ENCODE measurements at places on chromosomes 1 and 21.

DNA sequence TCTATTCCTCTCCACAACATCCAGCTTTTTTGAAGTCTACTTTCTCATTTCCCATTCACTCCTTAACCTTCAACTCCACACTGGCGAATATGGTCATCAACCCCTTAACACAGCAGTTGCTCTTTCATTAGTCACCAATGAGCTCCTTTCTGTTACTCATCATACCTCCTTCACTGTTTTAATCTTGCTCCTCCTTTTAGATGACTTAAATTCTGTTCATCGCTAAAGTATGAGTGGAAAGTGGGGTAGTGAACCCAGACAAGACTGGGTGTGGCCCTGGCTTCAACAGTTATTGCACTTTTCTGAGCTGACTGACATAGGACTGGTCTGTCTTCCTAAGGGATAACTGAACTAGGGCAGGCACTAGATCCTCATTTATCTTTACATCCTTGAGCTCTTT is 51.3 kb downstream of the AKT3 start:
- DNase-seq = no peak

DNA sequence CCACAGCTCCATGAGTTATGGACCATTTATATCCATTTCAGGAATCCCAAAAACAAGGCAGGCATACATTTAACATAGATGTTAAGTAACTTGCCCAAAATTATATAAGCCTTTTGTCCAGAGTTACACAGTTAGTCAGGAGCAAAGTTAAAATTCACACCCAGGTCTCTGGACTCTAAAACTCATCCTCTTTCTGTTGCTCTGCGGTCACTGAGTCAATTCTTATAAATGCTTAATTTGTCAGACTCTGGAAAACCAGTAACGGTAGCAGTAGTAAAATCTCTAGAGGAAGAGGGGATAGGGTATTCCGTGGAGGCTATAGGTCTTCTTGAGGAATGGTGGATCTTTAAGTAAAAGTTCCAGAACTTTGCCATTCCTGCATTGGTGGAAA is 223.6 kb upstream of the JUN start:
- no peak for DNase-seq

- no peak for DNase-seq
These were observed 30.1 kb downstream of the KCNA10 start for GRCh38 chr1:110488867-110489266.

DNA sequence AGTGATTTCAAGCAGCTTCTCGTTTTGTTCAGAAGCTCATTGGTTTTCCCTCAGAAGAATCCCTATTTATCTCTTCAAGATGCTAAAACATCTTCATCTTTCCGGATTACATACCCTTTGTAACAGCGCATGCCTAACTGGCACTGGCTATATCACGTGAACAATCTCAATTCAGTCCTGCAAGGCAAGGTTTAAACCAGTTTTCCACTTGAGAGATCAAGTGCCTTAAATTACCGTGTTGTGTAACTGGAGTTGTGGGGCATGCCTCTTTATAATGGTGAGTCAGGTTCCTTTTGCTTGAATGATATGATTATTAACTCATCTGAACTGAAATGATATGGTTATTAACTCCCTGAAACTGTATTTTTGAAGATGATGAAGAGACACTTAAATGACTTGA is 11.0 kb upstream of the ZFP69B start:
- DNase-seq = no peak

DNA sequence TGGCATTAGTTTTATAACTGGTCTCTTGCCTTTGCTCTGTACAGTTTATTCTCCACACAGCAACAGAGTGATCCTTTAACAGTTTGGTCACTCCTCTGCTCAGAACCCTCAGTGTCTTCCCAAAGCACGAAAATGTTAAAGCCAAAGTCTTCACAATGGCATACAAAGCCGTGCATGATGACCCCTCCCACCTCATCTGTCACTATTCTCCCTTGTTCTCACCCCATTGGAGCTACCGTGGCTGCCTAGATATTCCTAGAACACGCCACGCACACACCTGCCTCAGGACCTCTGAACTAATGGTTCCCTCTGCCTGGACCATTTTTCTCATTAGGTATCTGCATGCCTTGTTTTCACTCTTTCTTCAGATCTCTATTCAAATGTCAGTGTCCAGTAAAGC is 8.6 kb upstream of the SEMA4A start:
- DNase-seq = no peak

GRCh38 chr1:8527941-8528340 is 210.0 kb downstream of the SLC45A1 start:
- DNase-seq = no peak

GRCh38 chr1:63087966-63088365 is 234.4 kb upstream of the FOXD3 start:
- no peak for DNase-seq

DNA sequence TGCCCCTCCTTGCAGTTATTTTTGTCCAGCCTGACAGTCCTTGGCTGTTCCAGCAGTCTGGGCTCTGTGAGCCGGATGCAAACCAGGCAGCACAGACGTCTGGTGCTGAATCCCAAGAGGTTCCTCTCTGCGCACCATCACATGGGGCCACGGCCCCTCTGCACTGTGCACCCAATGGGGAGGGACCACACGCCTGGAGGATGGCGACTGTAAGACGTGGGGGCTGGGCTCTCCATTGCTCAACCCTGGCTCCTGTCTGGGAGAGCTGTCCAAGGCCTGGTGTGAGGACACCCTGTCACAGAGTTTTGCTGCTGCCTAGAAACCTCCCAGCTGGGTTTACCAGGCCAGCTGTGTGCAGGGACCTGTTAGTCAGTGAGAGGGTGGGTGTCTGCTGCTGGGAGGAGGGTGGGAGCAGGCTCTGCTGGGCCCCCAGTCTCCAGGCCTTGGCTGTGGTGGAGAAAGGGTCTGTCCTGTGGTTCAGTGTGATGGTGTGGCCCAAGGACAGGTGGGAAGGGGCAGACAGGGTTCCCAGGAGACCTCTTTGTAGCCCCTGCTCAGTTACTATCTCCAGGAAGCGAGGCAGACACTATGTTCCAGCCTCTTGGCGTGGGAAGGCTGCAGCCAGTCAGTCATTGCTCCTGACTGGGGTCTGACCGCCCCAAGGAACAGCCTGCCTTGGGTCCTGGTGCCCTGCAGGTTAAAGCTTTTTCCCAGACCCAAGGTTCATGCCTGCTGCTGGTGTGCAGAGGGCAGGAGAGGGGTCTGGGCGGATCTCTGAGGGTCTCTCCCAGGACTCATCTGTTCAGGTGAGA is 13.8 kb downstream of the HEYL start:
- no peak for DNase-seq

GRCh38 chr21:36576441-36576840 is 96.5 kb upstream of the CLDN14 start:
- no peak for DNase-seq

- DNase-seq = peak; percentile 70
These were observed 17.8 kb upstream of the MYCL start for GRCh38 chr1:39919545-39919944.

DNA sequence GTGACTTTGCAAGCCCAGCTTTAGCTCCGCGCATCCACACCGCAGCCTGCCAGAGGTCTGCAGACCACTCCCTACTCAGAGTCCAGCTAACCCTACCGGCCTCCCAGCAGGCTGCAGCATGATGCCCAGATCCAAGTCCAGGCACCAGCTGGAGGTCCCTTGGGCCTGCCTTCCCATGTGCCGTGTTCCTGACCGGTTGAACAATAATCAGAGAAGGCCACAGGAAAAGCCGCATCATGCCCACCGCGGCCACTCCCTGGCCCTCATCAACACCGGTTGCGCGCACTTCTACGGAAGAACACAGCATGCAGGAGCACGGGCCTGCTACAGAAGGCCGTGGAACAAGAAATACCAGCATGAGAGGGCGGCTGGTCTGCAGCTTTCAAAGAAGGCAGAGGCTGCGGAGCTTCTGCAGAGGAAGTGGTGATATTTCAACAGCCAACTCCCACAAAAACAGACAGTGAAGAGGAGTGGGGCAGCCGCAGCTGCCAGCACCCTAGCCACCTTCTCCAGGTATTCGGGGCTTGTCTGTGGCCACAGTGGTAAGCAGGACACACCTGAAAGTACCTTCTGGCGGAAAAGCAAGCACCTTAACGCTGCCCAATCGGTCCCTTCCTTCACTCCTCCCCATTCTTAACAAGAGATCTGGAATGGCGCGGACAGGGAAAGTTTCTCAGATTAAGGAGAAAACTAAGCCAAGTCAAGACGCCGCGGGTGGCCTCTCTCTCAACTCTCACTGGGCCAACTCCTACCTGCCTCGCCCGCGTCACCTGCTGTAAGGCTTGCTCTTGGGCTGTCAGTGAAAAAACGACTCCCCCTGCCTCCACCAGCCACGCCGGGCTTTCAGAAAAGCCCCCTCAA is 1.5 kb downstream of the PGBD5 start:
- DNase-seq = no peak

- DNase-seq = no peak
These were observed 165.7 kb upstream of the IRF2BP2 start for GRCh38 chr1:234775477-234776246.

GRCh38 chr21:44293551-44294231 is 6.2 kb upstream of the PFKL start:
- DNase-seq = no peak

- no peak for DNase-seq
These were observed 28.3 kb upstream of the RCSD1 start for GRCh38 chr1:167601442-167602383.

DNA sequence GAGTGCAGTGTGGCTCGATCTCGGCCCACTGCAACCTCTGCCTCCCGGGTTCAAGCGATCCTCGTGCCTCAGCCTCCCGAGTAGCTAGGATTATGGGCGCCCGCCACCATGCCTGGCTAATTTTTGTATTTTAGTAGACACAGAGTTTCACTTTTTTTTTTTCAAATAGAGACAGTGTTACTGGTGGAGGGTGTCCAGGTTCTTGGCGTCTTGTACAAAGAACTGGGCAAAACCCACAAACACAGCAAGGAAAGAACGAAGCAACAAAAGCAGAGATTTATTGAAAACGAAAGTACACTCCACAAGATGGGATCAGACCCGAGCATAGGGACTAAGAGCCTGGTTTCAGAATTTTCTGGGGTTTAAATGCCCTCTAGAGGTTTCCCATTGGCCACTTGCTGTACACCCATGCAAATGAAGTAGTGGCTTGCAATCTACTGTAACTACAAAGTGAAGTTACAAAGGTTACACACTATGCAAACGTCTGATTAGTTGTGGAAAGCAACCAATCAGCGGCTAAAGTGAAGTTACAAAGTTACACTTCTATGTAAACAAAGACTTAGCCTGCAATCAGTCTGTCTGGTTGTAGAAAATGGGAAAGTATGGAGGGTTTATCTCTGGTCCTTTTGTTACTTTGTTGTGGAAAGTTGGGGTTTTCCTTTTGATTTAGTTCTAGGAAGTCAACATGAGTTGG is 199.1 kb downstream of the DYRK1A start:
- no peak for DNase-seq

GRCh38 chr1:22855668-22856606 is 116.7 kb downstream of the LACTBL1 start:
- no peak for DNase-seq

DNA sequence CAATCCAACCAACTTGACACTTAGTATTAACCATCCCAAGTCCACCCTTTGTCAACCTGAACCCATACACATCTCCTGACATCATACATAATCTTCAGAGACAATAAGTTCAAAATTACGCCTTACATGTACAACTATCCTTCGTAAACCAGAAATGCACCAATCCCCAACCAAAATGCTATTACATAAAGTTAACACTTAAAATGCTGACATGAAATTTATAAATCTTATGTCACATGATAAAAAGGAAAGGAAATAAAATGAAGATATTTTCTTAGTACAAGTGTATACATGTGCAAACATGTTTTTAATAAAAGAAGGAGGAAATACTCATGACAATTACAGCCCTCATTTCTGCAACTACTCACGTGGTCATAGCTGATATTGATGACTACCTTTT is 95.0 kb downstream of the FCRL5 start:
- DNase-seq = no peak

DNA sequence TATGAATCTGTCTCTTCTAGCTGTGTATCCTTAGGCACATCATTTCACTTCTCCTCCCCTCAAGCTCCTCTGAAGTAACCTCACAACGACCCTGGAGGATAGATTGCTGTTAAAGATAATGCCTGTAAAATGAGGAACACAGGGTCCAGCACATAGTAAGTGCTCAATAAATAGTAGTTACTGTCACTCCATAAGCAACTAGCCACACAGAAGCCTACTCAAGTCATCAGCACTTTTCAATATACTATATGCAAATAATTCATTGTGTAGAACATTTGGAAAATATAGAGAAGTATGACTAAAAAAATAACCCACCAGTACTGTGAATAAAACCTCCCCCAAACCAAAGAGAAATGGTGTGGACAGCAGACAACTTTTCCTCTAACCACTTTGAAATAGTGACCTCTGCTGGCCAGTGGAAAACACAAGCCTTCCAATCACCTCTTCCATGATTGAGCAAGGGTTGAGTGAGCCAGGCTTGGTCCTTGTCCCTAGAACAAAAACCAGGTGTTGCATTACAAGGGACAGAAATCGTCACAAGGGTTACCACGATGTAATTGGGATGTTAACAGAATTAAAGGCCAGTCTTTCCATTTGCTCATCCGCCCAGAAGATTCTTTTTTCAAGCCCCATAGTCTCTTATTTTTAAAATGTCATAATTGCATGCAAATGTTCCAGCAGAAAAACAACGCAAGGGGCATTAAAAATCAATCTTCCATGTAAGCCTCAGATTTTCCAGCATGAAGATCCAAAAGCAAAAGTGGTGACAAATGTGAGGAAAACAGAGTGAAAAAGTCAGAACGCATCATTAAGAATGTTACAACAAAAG is 15.7 kb upstream of the GLIS1 start:
- DNase-seq = peak; percentile 46

DNA sequence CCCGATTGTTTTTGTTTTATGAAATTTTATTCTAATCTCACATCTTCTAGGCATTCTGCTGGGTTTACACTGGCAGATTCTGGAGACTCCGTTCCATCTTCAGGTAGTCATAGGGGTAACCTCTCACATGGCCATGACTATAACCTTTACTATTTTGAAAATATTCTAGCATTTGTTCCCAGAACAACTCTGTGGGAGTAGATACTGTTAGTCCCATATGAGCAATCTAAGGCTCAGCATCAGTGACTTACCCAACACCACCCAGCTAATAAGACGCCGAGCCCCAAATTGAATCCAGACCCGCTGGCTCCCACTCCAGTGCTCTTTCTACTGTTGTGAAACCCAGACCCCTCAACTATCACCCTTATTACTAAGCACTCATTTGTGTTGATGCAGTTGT is 9.8 kb downstream of the ADAMTS4 start:
- DNase-seq = no peak

GRCh38 chr1:26156285-26157038 is 2.4 kb upstream of the FAM110D start:
- DNase-seq = no peak

- no peak for DNase-seq
These were observed 44.5 kb upstream of the TRIM45 start for GRCh38 chr1:117166076-117166475.

- no peak for DNase-seq
These were observed 120.0 kb downstream of the NGF start for GRCh38 chr1:115218034-115218405.

DNA sequence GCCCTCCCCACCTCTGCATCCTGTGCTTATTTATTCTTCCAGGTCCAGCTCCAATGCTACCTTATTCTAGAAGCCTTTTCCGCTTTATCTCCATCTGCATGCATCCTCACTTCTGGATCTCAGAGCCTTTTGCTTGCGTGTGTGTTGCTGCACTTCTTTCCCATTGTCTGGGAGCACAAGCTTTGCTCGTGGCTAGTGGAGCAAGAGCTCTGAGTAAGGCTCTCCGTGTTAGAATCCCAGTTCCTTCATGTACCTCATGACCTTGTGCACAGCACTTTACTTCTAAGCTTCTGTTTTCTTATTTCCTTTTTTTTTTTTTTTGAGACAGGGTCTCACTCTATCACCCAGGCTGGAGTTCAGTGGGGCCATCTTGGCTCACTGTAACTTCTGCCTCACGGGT is 140.0 kb upstream of the POU3F1 start:
- DNase-seq = no peak
